ENCODE measurements at places on chromosomes 3 and 15.

DNA sequence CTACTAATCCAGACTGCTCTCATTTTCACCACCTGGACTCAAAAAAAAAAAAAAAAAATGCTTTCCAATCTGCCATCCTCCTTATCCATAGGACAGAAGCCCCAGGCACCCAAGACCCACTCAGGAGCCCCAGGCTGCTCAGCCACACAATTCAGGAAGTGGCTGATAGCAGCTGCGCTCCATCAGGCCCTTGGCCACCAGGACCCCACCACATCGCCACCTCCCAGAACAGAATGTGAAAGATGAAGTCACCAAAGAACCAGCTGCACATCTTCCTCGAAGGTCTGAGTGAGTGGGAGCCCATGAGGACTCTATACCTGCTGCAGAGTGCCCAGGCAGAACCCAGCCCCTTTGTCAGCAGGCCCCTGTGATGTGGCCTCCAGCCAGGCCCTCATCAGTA lies 19.5 kb downstream of the POC1A start:
- no peak for DNase-seq

GRCh38 chr3:9249273-9250192 lies at the start of gene SRGAP3:
SRGAP3 (minus strand) TSS chr3:9249646; CDS start chr3:9248951, 695 bp downstream.
- peak; percentile 60 for DNase-seq

- DNase-seq = no peak
Measured at GRCh38 chr3:4771243-4771642, 208.0 kb upstream of the BHLHE40 start.

DNA sequence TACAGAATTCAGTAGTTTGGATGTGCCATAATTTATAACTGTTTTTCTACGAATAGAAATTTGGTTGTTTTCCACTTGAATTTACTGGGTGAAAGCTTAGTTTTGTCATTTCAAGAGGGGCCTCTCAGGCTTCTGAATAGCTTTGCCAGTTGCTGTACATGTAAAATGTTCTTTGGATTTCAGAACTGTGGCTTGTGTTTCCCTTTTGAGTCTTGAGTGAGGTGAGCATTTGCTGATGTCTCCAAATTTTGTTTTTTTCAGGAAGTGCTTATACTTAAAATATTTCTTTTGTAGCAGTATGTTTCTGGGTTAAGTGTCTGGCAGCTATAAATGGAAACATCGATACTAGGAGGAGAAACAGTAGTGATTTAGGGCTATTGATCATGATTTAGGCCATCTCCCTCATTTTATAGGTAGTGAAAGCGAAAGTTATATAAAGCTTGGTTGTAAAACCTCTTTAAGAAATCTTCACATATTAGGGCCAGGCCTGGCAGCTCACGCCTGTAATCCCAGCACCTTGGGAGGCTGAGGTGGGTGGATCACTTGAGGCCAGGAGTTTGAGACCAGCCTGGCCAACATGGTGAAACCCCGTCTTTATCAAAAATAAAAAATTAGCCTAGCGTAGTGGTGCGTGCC lies 9.2 kb upstream of the TRAK1 start:
- no peak for DNase-seq

DNA sequence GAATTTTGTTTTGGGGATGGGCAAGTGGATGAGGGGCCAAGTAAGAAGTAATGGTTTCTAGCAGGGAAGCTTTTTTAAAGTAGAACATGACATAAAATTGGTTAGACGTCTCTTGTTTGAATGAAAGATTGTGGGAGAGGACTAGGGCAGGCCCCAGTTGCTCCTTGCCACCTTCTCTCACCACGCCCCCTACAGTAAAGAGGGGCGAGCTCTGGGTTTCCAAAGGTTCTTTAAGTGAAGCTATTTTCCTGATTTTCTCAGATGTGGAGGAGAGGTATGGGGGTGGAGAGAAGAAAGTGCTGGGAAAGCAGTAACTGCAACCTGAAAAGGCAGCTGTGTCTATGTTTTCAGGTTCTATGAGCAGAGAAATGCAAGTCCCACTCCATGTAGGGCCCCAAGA lies 32.6 kb upstream of the SKIL start:
- DNase-seq = no peak

DNA sequence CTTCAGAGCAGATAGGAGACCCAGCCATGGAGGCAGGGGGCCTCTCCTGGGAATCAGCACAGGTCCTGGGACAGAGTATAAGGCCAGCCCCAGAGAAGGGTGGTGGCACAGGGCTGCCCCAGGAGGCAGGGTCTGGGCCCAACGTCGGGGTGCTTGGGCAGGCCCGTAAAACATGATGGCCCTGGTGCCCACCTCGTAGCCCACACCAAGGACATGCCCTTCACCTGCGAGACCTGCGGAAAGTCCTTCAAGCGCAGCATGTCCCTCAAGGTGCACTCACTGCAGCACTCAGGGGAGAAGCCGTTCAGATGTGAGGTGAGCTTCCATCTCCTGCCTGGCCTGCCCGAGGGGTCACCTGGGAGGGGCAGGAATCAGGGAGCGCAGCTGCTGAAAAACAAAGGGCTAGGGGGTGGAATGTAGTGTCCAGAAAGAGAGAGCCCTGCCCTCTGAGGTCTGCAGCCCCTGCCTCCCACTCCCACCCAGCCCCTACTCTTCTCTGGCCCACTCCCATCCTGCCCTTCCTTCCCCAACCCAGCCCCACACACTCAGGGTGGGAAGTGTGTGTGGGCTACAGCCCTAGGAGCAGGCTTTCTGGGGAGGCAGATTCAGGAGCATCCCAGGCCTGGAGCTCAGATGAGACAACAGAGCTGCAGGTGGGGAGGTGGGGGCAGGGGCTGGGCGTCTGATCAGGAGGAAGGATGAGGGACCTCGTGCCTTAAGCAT lies 9.5 kb downstream of the ZBTB47 start:
- DNase-seq = no peak

DNA sequence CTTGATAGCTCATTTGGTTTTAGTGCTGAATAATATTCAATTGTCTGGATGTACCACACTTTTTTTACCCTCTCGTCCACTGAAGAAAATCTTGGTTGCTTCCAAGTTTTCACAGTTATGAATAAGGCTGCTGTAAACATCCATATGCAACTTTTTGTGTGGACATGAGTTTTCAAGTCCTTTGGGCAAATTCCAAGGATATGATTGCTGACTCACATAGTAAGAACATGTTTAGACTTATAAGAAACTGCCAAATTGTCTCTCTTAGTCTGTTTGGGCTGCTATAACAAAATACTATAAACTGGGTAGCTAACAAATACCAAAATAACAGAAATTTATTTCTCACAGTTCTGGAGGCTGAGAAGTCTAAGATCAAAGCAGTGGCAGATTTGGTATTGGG lies 59.5 kb upstream of the TNFSF10 start:
- no peak for DNase-seq

- DNase-seq = no peak
Measured at GRCh38 chr3:115628075-115628412, 4.7 kb downstream of the GAP43 start.

DNA sequence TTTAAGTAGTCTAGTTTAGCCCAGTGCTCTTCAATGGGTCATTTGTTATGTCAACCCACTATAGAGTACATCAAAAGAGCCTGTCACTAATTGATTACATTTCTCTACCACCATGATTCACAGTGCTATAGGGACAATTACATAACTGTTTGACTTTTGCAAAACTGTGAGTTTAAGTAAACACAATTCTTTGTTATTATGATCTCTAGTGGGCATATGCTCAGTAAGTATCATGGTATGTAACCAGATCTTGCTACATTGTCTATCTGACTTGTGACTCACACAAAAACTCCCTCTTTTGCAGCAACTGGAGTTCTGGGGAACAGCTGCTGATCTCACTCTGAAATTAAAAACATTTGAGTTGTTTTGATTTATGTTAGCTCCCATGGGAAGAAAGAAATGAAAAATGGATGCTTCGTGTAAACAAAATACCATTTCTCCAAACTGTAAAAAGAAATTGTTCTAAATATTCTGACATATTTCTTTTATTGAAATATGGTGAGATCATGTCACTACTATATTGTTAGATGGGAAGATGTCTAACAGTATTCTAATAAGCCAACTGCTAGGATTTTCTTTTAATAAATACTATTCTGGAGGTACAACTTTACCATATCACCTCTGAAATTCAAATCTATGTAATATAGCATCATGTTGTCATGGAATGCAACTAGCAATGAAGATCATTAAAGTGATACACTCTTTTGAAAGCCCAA lies 470.4 kb downstream of the ROBO1 start:
- DNase-seq = no peak

DNA sequence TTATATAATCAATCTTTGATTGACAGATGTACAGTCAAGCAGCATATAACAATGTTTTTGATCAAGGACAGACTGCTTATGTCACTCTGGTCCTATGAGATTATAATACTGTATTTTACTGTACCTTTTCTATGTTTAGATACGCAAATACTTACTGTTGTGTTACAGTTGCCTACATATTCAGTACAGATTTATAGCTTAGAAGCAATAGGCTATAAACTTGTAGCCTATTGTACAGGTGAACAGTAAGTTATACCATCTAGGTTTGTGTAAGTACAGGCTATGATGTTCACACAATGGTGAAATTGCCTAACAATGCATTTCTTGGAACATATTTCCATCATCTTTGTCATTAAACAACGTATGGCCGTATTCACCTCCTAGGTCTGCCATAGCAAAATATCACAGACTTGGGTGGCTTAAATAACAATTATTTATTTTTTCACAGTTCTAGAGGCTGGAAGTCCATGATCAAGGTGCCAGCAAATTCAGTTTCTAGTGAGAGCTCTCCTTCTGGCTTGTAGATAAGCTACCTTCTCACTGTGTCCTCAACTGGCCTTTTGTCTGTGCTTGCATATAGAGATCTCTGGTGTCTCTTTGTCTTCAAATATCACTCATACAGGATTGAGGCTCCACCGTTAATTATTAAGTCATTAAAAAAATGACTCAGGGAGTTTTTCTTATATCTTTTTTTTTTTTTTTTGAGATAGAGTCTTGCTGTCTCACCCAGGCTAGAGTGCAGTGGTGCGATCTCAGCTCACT lies 89.1 kb downstream of the EBLN2 start:
- DNase-seq = no peak

GRCh38 chr3:10352146-10352911 lies 31.4 kb upstream of the SEC13 start:
- no peak for DNase-seq

- DNase-seq = no peak
Measured at GRCh38 chr3:79564192-79564591, 203.6 kb downstream of the ROBO1 start.

GRCh38 chr15:49674370-49674769 lies 53.5 kb downstream of the DTWD1 start:
- no peak for DNase-seq

GRCh38 chr3:128559486-128560225 lies 66.7 kb upstream of the GATA2 start:
- no peak for DNase-seq

GRCh38 chr3:149020839-149021252 lies 29.5 kb downstream of the GYG1 start:
- DNase-seq = no peak

GRCh38 chr15:58332676-58333400 lies 99.0 kb upstream of the LIPC start:
- no peak for DNase-seq

GRCh38 chr3:39978308-39978707 lies 168.9 kb downstream of the MYRIP start:
- no peak for DNase-seq

DNA sequence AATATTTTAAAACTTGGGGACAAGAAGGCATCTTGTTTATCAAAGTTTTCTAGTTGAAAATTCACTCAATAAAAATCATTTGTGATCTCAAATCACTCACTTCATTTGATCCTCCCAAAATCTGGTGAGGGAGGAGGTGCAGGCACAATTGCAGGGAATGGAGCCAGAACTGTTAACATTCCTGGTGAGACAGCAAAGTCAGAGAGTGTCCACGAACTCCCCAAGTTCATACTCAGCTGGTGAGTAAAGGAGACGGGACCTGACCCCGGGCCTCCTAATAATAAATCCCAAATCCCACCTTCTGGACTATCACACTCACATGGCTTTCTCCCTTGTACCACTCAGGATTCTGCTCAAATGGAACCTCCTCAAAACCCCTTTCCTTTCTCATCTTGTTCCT lies 252.3 kb upstream of the LRTM1 start:
- no peak for DNase-seq

DNA sequence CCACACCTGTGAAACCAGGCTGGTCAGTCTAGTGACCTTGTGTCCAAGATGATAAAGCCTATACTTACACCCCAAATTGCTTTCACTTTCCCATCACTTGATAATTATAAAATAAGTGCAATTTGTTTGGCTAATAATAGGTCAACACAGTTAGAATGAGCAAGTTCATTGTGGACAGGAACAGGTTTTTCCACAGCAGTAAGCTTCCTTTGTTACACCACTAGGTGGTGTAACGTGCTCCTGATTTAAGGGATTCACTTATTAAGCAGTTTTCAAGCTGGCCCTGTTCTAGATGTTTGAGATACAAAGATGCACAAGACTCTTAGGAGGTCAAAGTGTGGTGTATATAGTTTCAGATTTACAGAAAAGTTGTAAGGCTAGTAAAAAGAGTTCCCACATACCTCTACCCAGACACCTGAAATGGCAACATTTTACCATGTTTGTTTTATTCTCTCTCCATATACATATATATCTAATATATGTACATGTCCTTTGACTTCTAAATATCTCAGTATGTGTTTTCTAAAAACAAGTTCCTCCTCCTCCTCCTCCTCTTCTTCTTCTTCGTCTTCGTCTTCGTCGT lies 6.8 kb upstream of the MFSD1 start:
- no peak for DNase-seq

GRCh38 chr3:86865506-86865905 lies 125.4 kb downstream of the VGLL3 start:
- DNase-seq = no peak

GRCh38 chr3:62553811-62554210 lies 180.5 kb upstream of the FEZF2 start:
- DNase-seq = no peak
